Astrocyte of the hippocampus (primary cell): ENCODE measurements at places on chromosomes 13 and 19.

DNA sequence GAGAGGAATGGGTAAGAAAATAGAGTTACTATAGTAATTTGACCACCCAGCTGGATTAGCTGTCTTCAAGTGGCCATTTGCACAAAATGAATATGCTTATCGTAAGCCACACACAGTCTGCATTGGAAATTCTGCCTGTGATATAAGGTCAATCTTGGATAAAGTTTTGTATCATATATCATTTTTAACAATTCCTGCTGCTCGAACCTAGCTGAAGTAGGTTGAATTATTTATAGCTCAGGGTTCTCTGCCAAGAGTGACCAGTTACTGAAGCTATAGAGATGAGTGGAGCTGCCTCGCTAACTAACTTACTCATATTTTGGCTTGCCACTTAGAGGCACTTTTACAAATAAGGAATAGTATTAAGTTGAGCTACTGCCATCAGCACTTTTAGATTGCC lies 220.9 kb downstream of the RGCC start:
- DNase-seq, result peak; percentile 36

- DNase-seq, result no peak
Observed at GRCh38 chr19:49468746-49469447, 5.1 kb upstream of the FLT3LG start.

DNA sequence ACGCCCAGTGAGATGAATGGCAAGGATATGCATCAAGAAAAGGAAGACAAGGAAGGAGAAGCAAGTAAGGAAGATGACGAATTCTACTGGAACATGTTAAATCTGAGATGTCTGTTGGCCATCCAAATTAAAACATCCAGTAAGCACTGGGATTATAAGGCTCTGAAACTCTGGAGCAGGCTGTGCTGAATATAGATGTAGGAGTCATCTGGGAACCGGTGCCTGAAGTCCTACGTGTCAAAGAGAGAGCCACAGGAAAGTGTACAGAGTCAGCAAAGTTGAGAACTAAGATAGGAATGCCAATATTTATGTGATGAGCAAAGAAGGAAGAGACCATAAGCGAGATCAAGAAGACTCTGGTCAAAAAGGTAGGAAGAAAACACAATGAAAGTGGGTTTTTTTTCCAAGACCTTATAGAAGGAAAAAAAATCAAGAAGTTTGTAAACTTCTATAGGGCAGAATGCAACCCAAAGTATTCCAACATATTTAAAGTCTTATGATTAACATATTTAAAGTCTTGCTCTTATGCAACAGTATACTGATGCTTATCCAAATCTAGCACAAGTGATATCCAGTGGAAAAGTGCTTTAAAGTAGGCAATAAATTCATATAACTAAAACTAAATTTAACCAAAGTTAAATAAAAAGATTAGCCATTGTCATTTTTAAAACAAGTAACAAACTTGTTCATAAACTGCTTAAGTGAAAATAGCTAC lies 51.2 kb upstream of the EEF1AKMT1 start:
- DNase-seq, result peak; percentile 26

GRCh38 chr19:18300930-18301717 lies 19.7 kb upstream of the JUND start:
- peak; percentile 58 for DNase-seq

DNA sequence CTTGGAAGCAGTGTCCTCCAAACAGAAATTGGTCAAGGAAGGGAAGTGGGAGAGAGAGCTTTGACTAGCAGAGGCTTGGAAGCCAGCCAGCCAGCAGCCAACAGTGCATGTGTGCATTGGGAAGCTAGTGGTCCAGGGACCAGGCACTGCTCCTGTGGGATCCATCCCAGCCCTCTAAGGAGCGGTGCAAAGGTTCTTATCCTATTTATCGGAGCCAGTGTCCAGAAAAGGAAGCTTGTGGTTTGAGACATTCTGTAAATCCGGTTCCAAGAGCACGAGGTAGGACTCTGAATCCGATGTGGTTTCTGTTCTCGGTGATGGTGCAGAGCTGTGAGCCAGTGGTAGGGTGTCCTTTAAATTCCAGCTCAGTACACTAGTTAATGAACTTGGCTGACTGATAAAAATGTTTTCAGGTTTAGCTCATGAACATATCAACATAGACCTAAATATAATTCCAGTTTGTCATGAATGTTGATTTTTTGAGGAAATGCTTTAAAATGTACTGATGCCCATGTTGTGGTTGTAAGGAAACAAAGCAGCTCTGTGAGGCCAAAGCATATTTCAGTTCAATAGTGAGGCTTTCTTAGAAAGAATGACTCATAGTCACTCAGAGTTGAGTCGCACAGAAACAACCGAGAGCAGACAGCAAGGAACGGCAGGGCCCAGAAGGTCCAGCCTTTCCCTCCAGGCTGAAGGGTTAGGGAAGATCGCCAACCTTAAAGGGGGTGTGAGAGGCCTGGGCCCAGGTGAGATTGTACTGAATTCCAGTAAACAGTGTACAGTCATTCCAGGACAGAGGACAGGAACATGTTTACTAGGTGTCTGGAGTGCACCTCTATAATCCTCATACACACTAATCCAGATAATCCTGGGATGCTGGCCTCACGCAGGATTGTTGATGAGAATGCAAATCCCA lies 21.5 kb upstream of the GARRE1 start:
- DNase-seq, result peak; percentile 96

DNA sequence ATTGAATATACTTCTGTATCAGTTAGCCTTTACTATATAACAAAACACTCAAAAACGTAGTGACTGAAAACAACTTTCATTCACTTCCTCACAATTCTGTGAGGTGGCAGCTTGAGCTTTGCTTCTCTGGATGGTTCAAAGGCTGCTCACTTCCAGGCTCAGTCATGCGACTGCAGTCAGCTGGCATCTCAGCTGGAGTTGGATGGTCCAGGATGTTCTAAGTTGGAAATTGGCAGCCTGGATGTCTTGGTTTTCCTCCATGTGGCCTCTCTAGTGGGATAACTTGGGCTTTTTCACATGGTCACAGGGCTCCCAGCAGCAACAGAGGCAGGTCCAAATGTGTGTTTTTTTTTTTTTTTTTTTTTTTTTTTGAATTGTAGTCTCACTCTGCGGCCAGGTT lies 204.4 kb downstream of the LACC1 start:
- no peak for DNase-seq

GRCh38 chr19:6734096-6734696 lies 3.2 kb downstream of the GPR108 start:
- no peak for DNase-seq

- DNase-seq, result peak; percentile 66
Observed at GRCh38 chr13:113887700-113888201, 23.9 kb upstream of the GAS6 start.

GRCh38 chr19:401866-402511 lies 7.0 kb downstream of the C2CD4C start:
- peak; percentile 42 for DNase-seq

DNA sequence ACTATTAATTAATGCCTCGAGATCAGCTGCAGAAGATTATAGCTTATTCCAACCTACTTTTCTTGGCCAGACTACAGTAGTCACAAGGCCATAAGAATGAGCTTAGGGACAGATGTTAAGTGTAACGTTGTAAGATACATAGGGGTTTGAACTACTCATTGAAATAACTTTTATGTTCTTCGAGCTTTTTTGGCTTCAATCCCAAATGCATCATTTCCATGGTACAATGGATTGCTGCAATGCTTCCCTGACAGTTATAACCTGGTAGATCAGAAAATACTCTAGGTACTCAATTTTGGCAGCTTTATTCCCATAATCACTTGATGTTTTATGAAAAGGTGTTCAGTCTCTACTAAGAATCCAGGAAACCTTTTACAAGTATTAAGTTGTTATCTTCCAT lies 2216.7 kb upstream of the PCDH20 start:
- no peak for DNase-seq

GRCh38 chr13:111245576-111246384 lies 74.7 kb upstream of the TEX29 start:
- DNase-seq, result peak; percentile 64

GRCh38 chr19:29603308-29603707 lies 2.8 kb upstream of the POP4 start:
- no peak for DNase-seq

DNA sequence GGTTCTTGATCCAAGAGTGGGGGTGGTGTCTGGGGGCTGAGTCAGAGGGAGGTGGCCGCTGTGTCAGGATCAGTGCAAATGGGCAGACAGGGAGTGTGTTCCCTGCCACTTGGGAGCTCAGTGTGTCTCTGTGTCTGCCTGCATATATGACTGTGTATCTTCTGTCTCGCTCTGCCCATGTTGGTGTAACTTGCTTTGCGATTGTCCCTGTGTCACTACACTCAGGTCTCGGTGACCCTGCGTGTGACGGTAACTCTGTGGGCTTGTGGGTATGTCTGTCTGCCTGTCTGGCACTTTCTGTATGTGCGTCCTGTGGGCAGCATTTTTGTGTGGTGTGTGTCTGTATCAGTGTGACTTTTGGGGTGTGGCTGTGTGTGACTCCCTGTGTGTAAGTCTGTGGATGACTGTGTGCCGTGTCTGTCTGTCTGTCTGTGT lies 8.2 kb upstream of the ERFL start:
- DNase-seq, result no peak

- no peak for DNase-seq
Observed at GRCh38 chr19:5147074-5147977, 178.4 kb downstream of the KDM4B start.

DNA sequence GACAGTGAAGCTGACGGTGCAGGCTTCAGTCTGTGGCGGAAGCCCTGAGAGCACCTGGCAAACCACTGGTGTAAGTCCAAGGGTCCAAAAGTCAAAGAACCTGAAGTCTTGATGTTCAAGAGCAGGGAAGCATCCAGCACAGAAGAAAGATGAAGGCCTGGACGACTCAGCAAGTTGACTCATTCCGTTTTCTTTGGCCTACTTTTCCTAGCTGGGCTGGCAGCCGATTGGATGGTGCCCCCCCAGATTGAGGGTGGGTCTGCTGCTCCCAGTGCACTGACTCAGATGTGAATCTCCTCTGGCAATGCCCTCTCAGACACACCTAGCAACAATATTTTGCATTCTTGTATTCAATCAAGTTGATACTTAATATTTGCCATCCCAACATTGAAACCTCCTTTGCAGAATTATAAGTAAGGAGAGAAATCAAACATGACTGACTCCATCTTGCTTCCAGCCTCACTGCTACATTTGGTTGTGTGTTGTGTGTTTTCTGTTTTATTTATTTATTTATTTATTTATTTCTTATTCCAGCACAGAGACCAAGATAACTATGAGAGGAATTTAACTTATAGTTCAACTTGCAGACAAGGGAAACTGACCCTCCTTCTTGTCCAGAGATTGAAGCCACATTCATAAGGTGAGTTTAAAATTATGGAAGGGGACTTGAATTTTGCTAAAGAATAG lies 32.8 kb downstream of the IGFL2 start:
- DNase-seq, result peak; percentile 73

DNA sequence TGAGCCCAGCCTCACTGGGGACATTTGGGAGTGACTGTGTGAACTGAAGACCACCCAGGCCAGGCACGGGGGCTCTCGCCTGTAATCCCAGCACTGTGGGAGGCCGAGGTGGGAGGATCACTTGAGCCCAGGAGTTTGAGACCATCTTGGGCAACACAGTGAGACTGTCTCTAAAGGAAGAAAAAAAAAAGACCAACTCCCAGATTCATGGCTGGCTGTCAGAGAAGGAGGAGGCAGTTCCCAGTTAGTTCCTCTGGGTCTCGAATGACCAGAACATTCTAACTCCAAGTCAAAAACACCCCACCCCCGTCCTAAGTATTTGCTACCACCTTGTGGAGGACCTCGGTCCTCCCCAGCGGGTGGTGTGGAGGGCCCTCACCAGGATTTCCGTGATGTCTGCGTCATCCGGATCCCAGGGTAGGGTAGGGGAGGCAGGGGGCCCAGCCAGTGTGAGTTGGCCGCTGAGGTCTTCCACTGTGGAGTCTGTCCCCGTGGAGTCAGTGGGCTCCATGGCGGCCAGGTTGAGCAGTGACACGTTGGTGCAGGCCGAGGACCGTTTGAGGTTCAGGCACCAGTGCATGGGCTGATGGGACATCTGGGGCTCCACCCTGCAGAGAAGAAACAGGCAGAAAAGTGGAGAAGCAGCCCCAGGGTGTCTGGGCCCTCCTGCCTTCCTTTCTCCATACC lies 1.3 kb downstream of the TSKS start:
- DNase-seq, result no peak

GRCh38 chr13:99385161-99385560 lies 78.0 kb upstream of the GPR183 start:
- DNase-seq, result no peak

- DNase-seq, result peak; percentile 48
Observed at GRCh38 chr13:112333756-112334543, 42.2 kb upstream of the SPACA7 start.

DNA sequence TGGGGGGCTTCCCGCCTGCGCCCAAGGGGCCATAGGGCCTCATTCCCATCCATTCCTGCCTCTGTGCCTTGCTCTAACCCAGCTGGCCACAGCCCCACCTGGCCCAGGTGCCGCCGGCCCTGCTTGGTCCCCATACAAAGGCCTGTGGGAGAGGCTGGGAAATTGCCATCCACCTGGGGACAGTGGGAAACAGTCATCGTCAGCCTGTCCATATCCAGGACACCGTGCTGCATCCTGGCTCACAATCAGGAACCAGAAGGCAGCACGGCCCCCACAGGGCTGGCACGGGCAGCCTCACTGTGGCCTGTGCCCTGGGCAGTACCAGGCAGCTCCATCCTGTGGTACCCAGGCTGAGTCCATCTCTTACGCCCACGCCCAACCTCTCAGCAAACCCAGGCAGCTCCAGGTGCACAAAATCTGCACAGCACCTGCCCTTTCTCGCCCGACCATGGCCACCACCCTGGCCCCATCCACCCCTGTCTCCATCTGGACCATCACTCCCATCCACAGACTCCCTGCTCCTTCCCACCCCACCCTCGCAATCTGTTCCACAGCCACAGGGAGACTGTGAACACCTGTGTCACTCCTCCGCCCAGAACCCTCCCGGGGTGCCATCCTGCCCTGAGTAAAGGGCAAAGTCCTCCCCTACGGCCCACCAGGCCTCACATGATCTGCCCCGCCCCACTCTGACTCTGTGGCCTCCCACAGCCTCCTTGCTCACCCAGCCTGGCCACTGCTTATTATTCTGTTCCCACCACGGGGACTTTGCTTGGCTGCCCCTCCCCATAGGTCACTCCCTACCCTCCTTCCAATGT lies 21.1 kb upstream of the FBXO27 start:
- DNase-seq, result no peak

DNA sequence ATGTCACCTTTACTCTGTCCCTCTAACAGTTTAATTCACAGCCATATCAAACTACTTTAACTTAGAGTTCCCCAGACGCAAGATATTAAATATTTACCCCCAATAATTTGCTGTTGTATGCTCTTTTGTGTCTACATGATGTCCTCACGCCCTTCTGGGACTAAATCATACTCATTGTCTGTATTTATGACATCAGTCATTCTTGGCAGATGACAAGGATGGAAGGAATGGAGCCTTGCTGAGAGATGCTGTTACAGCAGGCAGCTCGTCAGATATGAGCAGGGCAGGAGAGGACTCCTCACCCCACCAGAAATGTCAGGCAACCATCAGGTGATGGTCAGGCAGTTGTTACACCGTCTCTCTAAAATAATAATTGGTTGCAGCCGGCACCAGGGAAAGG lies 41.8 kb downstream of the CARD8 start:
- no peak for DNase-seq

- no peak for DNase-seq
Observed at GRCh38 chr19:12872941-12873890, 8.0 kb downstream of the DNASE2 start.

- DNase-seq, result peak; percentile 66
Observed at GRCh38 chr19:33904681-33905080, 108.0 kb downstream of the KCTD15 start.

GRCh38 chr19:5498830-5499550 lies 43.8 kb downstream of the ZNRF4 start:
- DNase-seq, result no peak
